ENCODE measurements at places on chromosomes 2 and 18.

- DNase-seq = no peak
Measured at GRCh38 chr2:39902103-39902502, 123.0 kb upstream of the THUMPD2 start.

- no peak for DNase-seq
Measured at GRCh38 chr2:157792335-157793052, 83.6 kb downstream of the ACVR1 start.

GRCh38 chr2:233846387-233847247 lies 7.7 kb downstream of the HJURP start:
- no peak for DNase-seq

GRCh38 chr2:55840460-55840859 lies 83.1 kb downstream of the EFEMP1 start:
- no peak for DNase-seq
